ENCODE measurements at places on chromosomes 7 and 10.

DNA sequence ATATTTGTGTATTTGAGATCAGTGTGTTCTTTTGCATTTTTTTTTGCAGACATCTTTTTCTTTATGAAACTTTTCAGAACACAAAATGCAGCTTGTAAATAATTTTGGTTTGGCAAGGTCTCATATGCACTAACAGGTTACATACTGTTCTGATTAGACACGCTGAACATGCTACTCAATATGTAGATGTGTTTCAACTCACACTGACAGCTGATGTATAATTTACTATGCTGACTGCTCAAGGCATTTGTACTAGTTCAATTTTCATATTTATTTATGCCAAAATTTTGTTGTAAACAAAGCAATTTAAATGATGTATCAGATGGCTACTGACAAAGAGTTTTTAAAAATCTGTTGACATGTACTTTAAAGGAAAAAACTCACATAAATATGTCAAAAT, 123.8 kb downstream of the TFEC start:
- peak; percentile 2 for DNase-seq

DNA sequence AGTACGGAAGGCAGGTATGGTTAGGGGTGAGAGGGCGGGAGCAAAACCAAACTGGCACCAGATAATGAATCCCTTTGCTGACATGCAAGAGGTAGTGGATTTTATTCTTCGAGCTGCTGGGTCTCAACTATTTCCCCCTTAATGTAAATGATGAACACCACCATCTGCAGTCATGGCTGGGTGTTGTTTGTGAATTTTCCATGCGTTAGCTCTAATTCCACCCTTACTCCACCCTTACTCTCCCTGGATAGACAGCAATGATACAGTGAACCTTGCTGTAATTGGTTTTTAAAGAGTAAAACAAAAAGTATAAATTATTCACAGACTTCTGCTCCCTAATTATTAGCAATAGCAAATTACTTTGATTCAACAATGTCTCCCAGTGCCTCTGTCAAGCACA, 74.5 kb upstream of the PDE1C start:
- DNase-seq: no peak

DNA sequence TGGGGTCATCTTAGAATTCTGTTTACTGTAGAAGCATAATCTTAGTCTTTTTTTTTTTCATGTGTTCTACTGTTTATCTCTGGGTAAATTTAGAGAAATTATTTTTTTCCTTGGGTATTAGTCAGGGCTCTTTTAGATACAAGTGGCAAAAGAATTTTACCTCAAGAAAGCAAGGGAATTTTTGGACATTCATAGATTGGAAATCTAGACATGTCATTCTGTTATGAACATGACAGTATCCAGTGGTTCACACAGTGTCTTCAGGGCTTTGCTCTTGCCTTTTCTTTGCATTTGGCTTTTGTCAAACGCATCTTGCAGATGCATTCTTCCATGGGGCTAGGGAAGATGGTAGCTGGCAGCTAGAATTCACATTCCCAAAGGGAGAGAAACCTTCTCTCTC, 13.7 kb upstream of the TAS2R41 start:
- no peak for DNase-seq

DNA sequence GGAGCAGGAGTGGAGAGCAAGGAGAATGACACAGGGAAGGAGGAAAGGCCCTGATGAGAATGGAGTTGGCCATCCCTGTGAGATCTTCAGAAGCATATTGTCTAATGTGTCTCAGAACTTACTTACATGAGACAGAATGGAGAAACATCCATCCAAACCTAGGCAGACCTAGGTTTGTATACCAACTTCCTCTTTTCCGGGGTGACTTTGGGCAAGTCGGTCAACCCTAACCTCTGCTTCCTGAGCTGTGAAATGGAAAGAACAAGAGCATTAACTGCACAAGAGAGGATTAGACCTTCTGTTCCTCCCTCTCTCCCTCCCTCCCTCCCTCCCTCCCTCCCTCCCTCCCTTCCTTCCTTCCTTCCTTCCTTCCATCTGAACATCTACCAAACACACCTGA, 4.5 kb downstream of the GHRHR start:
- no peak for DNase-seq

DNA sequence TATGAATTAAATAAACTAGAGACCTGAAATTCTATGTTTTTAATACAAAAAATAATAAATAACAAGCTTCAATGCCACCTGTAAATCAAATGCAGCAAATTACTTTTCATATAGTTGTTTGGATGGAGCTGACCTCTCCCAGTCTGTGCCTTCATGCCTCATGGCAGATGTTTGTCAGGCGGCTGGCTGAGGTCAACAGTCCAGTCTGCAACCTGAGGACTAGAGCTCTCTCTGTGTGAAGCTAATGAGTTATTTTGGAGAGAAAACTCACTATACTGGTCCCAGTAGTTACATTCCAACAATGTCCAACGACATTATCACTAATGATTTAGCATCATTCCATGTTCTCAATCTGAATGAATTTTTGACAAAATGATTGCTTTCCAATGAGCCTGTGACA, 746.2 kb upstream of the POM121L12 start:
- no peak for DNase-seq

DNA sequence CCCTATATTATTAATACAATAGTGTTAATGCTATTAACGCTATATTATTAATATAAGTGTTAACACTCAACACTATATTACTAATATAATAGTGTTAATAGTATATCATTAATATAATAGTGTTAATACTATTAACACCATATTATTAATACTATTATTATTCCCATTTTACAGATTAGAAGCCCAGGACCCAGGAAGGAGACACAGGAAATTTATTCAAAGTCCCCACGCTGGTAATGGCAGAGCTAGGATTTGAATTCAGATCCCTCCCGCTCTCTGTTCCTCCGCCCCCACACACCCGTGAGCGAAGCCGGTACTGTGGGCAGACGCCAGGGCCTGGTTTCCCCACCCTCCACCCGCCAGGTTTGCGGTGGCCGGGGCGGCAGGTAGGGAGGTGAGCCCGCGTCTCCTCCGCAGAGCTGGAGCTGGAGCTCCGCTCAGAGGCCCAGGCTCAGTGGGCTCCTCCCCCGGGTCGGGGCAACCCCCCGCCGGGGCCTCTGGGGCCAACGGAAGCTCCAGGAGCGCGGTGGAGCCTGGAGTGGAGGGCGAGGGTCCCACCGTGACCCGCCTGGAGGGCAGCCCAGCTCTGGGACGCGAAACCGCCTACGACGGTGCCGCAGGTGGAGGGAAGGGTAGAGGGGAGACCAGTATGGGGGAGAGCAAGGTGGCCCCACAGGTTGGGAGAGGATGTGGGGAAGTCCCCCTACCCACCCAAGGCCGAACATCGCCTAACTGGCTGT, at the start of gene TMEM225B:
Gene TMEM225B, plus strand, starts transcription at position 506 of the 740 bp plus-strand sequence. CDS start 6,122 bp downstream, outside the sequence.
- no peak for DNase-seq

GRCh38 chr7:139654276-139655181, 123.3 kb downstream of the HIPK2 start:
- DNase-seq: no peak

DNA sequence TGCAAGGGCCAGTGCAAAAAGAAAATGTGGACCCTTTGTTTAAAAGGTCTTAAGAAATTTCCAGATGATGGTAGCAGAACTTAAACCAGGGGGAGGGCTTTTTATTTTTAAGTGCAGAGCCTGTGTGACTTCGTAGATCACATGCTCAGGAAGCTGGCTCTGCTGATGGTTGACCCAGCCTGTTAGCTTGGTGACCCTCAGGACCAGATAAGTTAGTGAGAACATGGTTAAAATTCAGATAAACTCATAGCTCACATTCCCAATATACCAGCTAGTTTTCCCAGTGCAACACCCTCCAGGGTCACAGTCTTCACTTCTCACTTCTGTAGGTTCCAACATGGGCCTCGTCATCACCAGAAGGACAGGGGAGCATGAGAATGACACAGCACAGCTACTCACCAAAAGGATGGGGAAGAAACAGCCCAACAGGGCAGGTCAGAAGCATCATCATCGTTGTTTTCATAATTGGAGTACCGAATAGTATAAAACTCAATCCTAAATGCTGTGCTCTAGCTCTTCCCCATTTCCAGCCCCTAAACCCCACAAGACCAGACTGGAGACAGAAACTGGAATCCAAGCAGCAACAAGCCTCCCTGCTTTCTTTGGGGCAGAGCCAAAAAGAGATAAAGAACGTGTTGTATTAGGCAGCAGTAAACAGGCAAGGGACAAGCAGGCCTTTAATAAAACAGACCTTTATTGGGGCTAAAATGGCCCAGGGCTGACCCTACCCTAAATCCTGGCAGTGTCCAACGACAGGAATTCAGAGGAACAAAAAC, 102.2 kb upstream of the ANKRD1 start:
- DNase-seq: no peak

Data from BJ (cell line).